Fibroblast of gingiva (primary cell): ENCODE measurements at places on chromosomes 6 and 20.

DNA sequence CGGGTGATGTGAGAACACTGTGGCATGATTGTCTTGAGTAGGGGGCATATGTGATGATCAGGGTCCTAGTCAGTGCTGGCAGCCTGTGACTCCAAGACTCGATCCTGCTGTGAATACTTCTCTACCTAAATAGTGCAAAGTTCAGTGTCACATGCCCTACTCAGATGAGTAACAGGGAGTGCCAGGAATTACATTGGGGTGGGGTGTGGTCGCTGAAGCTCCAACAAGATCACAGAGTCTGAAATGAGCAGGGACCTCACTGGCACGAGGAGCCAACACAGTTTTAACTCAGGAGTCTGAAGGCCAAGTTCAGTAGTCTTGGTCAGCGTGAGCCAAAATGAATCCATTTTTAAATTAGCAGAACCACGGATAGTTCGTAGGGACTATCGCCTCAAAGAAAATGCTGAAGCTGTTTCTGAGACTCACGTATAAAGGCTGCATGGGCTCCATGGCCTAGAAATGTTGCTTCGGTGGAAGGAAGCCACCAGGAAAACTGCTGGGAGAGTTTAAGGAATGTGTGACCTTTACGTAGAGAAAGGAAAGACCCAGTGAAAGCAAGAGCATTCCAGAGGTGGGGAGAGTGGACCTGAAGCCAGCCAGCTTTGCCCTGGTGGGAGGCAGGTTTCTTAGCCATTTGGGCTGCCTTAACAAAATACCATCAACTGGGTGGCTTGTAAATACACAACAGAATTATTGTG lies 72.2 kb downstream of the RPP40 start:
- DNase-seq, result no peak

- peak; percentile 17 for DNase-seq
These were observed 57.5 kb downstream of the BFSP1 start for GRCh38 chr20:17473659-17474058.

DNA sequence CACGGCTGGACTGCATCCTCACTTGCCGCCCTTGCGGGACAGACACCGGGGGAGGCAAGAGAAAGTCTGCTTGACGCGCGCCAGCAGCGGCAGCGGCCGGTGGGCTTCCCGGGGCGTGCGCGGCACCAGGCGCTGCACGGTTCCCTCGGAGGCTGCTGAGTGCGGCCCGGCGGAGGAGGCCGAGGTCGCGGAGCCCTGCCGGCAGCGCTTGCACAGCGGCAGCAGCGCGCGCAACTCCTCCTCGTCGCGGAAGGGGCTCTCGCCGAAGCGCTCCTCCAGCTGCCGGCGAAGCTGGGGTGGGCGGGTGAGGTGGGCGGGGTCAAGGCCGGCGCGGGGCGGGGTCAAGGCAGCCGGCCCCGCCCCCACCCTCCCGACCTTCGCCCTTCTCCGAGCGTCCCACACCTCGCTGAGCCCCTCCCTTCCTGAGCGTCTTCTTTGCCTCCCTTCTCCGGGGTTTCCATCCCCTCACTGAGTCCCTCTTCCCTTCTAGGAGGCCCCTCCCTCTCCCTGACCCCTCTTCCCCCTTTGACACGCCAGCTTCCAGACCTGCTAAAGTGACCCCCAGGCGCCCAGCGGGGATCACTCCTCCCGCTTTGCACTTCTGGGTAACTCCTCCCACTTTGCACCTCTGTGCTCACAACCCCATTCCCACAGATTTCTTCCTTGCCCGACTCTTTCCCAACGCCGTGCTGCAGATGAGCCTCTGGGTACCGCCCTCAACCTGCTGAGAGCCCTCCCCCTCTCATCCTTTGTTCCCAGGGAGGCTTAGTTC lies 8.8 kb downstream of the DUSP15 start:
- peak; percentile 44 for DNase-seq

- no peak for DNase-seq
These were observed 57.7 kb upstream of the HFE start for GRCh38 chr6:26029570-26029856.

- no peak for DNase-seq
These were observed 120.6 kb downstream of the PDE7B start for GRCh38 chr6:135972150-135972549.

GRCh38 chr20:48709058-48709691 lies 118.6 kb downstream of the PREX1 start:
- DNase-seq, result no peak

- no peak for DNase-seq
These were observed 191.1 kb downstream of the TTLL2 start for GRCh38 chr6:167515873-167516507.

DNA sequence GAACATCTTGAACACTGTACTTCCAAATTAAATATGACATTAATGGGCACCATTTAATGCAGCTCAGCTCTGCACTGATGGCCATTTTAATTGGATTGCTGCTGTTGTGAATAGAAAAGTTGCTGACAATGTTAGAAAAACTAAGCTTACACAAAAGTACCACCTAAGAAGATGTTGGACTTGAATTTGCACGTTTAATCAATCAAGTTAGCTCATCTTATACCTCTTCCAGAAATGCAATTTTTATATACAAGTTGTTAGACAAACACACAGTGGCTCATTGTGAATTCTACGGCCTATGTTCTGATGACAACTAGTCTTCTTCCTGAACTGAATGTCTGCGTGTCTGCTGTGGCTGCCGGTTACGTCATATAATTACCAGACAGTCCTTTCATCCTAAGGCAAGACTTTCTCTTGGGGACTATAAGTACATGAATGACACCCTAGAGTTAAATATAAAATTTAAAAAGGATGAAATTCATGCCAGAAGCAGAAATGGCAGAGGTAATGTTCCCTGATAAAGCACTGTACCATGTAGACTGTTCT lies 330.2 kb downstream of the EPM2A start:
- DNase-seq, result no peak

GRCh38 chr6:141906569-141907080 lies 226.1 kb upstream of the GJE1 start:
- DNase-seq, result no peak

DNA sequence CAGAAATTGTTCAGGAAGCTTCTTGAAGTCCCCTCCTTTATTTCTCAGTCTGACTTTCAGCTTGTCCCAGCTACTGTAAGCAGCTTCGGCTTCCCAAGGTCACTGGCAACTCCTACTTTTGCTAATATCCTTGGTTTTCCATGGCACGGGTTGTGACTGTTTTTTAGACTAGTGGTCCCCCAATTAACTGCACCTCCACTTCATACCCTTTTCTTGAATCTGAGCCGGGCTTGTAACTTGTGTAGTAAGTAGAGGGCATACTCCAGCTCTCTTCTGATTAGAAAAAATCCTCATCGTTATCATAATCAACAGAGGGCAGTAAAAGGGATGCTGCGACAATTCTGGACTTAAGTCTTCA lies 162.3 kb upstream of the TNFAIP3 start:
- no peak for DNase-seq

- DNase-seq, result no peak
These were observed 52.8 kb downstream of the RIPOR2 start for GRCh38 chr6:24882835-24883555.

GRCh38 chr6:38968702-38969149 lies 79.9 kb upstream of the GLP1R start:
- no peak for DNase-seq

- DNase-seq, result no peak
These were observed 72.8 kb upstream of the BLCAP start for GRCh38 chr20:37600486-37600885.

DNA sequence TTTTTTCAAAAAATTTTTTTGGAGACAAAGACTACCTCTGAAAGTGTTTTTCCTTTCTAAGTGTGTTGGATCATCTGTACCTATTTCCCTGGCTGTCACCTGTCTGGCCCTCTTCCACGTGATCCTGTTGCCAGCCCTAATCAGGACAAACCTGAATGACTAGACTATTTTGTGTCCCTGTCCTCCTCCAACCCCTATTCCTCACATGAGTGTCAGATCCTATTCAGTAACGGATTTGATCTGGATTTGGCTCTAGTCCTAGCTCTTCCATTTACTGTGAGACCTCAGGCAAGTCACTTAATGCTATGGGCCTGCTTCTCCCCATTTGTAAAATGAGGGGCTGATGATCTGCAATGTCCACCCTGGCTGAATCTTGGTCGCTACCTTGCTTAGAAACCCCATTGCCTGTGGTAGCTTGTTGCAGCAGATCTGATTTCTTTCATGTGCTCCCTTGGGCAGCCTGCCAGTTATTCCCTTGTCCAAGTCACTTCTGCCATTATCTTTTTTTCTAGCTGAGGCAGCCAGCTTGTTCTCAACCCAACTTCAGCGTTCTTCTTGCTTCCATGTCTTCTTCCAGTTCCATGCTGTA lies 4.8 kb downstream of the PHF20 start:
- peak; percentile 49 for DNase-seq

- peak; percentile 5 for DNase-seq
These were observed 238.2 kb upstream of the ZNF217 start for GRCh38 chr20:53831812-53832211.

GRCh38 chr6:158164579-158165170 lies 3.4 kb downstream of the SERAC1 start:
- no peak for DNase-seq

GRCh38 chr20:62252342-62252966 lies 14.1 kb downstream of the OSBPL2 start:
- DNase-seq, result no peak

- no peak for DNase-seq
These were observed 239.2 kb upstream of the DEFB112 start for GRCh38 chr6:50288881-50289280.

DNA sequence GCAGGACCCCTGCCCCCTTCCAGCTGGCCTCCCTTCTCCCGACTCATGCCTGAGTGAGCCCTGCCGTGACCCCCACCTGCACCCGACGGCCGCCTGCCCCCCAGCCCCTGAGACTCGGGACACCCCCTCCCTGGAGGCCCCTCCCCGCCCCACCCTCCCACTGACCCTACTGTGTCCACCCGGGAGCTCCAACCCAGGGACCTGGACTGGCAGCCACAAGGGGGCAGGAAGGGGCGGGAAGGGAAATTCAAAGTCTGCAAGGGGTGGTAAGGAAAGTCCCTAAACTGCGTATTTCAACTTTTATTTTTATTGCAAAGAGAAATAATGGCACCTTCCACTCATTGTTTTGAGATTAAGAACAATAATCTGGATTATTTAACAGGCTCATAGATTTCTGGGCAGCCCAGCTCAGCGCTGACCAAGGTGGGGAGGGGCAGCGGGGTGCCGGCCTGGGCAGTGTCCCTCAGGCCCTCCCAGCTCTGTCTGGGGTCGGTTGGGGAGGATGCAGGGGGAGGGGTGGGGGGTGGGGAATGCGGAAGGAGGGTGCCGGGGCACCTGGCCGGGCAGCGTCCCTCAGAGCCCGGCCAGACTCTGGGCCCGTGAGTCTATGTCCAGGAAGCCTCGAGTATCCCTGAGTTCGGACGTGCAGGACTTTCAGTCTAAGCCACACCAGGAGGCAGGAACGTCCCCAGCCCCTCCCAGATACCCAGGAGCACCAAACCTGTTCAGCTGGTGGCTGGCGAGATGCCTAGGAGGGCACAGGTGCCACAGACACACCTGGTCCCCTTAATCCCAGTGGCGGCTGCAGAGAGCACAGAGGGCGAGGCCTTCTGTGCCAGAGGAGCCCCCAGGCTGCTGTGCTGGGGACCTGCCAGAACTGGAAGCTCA lies 1.3 kb upstream of the PTK6 start:
- no peak for DNase-seq

GRCh38 chr20:13338999-13339411 lies 117.9 kb downstream of the ISM1 start:
- no peak for DNase-seq

DNA sequence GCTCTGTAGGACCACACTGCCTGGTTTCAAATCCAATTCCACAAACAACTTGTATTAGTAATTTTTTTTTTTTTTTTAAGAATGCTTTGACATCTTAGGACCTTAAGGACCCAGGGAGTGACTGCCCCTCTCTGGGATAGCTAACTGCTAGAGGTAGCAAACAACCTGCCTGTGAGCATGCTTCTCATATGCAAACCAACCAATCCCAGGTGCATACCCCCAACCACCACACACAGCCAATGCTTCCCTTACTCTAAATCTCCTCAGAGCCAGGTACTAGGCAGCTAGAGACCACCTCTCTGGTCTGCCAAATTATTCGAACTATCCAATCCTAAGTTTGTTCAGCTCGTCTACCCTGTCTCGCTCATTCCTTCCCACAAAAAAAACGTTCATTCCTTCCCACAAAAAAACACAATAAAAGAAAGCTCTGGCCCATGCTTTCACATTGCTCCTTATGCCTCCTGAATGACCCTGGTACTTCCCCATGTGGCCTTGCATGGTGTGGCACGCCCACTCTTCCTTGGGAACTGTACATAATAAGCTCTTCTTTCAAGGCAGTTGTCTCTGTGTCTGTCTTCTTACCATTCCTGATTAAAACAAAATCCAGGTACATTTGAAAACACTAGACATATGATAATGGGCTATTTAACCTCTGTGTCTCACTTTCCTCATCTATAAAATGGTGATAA lies 6.4 kb downstream of the SERAC1 start:
- no peak for DNase-seq

DNA sequence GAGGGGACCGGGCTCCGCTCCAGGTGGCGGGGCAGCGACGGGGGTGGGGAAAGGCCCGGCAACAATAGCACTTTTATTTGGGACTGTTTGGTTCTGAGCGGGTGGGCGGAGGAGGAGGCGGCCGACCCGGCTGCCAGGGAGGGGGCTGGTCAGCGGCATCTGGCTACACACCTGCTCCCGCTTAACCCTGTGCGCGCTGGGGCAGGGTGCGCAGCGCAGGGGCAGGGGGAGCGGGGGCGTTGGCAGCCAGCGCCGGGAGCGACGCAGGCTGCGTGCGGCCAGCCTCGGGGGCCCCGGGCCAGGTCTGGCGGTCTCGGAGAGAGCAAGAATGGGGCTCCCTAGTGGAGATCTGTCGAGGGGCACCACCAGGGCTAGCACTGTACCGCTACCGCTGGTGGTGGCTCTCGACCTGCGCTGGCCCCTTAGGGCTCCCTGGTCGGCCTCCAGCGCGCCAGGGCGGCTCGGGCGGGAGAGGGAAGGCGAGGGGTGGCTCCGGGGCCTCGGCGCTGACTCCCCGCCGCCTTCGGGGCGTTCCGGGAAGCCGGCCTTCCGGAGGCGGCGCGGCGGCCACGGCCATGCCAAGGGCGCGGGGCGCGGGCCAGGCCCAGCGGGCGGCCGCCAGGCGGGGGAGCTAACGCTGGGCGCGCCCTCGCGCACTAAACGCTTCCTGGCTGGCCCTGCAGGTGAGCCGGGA lies 92.4 kb downstream of the NCR2 start:
- no peak for DNase-seq

- no peak for DNase-seq
These were observed 212.5 kb upstream of the ECI2 start for GRCh38 chr6:4347877-4348276.

DNA sequence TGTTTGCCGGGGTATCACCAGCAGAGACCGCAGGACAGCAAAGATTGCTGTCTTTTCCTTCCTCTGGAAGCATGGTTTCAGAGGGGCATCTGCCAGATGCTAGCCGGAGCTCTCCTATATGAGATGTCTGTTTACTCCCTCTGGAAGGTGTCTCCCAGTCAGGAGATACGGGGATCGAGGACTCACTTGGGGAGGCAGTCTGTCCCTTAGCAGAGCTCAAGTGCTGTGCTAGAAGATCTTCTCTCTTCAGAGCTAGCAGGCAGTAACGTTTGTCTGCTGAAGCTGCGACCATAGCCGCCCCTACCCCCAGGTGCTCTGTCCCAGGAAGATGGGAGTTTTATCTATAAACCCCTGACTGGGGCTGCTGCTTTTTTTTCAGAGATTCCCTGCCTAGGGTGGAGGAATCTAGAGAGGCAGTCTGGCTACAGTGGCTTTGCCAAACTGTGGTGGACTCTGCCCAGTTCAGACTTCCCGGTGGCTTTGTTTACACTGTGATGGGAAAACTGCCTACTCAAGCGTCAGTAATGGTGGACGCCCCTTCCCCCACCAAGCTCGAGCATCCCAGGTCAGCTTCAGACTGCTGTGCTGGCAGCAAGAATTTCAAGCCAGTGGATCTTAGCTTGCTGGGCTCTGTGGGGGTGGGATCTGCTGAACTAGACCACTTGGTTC lies 133.0 kb upstream of the FLRT3 start:
- DNase-seq, result no peak
